Hematopoietic multipotent progenitor cell treated with erythropoietin and hydrocortisone succinate and interleukin-3 and kit ligand, for 4 days (in vitro differentiated cells): ENCODE measurements at places on chromosomes 2 and 18.
A peak's percentile ranks its signal among the peaks of the same experiment; 100 is the strongest.

DNA sequence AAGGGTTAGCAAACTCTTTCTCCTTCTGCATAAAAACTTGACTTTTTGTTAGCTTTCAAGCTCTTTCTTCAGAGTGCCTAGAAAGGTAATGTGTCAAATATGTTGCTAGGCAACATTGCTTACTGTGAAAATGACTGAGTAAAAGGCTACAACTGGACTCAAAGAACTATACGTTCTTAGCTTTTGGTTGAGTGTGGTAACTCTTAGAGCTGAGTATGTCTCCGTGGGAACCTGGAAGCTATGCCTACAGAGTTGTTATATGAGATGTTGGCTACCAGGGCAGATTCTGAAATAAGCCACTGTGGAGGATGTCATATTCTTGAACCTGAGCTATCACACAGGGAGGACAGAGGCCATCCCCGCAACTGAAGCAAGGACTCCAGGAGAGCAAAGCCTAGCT lies 105.5 kb downstream of the ARL6IP6 start:
- DNase-seq, result no peak

DNA sequence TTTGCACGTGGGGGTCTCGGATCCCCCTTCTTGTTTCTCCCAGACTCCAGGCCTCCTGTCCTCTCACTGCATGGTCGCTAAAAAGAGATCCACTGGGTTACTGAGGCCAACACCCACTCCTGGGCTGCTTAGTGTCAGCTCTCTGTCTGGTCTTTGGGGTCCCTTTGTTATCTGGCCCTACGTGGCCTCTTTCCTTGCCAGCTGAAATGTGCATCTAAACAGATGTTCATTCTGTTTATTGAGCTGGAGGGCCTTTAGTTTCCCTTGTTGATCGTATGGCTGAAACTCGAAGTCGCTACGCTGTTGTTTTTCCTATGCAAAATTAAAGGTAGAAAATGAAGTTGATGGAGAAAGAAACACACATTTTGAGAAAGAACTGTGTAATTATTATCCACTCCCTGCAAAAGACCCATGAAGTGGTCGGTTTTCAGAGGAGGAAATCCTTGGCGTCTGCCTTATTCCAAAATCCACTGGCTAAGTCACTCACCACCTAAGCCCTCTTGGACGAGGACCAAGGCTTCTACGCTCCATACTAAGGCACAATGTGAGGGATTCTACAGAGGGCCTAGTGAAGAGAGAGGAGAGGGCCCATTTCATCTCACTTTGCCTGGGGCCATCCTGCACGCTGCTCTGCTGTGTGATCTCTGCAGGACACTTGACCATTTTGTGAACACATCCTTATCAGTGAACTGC lies 105.3 kb downstream of the GLI2 start:
- DNase-seq, result no peak

DNA sequence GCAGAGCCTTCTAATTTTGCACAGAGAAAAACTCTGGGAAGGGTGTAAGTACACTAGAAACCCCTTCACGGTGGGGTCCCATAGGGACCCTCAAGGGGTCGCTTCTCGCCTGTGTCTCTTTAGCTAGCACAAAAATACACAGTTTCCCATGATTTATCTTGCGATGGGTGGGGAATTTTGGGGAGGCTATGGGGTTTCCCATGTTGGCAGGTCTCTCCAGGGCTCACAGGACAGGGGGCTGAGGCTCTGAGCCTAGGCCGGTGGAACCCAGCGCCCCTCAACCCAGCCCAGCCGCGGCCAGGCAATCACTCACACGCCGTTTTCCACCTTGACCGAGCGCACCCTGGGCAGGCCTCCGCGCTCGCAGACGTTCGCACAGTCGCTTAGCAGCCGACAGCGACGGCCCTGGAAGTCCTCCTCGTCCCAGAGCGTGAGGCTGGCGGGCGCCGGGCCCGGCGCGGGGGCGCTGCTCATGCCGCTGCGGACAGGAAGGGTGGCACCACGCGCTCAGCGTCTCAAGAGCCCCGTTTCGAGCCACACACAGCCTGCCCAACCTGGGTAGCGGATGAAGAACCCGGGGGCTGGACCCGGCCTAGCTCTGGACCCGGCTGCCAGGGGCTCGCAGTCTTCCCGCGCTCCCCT lies 398 bp downstream of the CRYBA2 start:
- no peak for DNase-seq

DNA sequence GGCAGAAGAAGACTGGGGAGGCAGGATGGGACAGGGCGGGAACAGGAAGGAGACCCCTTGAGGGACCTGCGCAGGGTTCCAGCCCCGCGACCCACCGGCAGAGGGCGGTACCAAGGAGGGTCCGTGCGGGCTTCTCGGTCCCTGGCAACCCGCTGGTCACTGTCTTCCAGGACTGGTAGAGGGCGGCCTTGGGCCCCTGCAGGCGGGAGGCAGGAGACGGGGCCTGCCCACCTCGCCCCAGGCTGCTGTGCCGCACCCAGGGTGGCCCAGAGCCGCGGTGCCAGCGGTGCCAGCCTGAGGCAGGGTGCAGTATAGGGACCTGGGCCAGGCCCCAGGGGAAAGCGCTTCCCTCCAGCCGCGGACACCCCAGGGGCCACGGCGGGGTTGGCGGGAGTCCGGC lies 34.5 kb downstream of the NEURL3 start:
- peak; percentile 76 for DNase-seq

- DNase-seq, result no peak
Observed at GRCh38 chr2:10547663-10548376, 99.7 kb upstream of the ODC1 start.

- no peak for DNase-seq
Observed at GRCh38 chr2:196241175-196241574, 69.8 kb upstream of the STK17B start.

DNA sequence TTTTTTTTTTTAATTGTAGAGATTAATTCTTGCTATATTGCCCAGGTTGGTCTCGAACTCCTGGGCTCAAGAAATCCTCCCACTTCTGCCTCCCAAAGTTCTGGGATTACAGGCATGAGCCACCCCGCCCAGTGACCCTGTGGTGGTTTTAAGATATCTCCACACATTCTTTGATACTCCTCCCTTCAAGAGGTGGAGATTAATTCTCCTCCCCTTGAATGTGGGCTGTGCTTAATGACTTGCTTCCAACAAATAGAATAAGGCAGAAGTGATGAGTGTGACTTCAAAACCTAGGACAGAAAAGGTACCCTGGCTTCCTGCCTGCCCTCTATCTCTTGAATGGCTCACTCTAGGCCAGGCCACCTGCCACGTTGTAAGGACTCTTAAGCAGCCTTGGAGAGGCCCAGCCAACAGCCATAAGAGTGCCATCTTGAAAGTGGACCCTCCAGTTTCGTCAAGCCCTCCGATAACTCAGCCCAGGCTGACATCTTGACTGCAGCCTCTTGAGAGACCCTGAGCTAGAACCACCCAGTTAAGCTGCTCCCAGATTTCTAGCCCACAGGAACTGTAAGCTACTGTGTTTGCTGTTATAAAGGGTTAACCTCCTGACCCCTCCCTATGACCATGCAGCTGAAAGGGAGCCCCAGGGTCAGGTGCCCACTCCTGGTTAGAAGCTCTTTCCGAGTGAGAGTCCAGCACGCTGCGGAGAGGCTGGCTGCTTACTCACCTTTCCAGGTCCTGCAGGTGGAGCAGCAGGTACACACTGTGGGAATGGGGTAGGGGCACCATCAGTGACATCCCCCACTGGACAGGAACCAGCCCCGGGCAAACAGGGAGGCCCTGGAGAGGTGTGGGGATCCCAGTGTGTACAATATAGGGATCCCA lies 27.6 kb downstream of the MRPL35 start:
- peak; percentile 57 for DNase-seq

DNA sequence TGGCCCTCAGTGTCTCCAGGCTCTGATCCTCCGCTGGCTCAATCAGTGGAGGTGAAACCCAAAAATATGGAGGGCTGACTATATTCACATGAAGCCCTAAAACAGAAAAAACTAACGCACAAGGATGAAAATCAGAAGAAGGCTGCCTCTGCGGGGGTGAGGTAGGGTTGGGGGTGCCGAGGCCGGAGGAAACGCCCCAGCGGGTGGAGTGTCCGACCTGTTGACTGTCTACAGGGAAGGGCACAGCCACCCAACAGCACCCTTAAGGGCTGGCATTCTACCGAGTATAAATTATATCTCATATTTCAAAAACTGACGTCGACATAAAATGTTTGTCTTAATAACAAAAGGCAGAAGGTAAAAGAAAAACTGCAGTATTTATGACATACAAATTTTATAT lies 223.5 kb downstream of the HDAC4 start:
- DNase-seq, result no peak

GRCh38 chr2:16129716-16130540 lies 189.6 kb downstream of the MYCN start:
- no peak for DNase-seq

DNA sequence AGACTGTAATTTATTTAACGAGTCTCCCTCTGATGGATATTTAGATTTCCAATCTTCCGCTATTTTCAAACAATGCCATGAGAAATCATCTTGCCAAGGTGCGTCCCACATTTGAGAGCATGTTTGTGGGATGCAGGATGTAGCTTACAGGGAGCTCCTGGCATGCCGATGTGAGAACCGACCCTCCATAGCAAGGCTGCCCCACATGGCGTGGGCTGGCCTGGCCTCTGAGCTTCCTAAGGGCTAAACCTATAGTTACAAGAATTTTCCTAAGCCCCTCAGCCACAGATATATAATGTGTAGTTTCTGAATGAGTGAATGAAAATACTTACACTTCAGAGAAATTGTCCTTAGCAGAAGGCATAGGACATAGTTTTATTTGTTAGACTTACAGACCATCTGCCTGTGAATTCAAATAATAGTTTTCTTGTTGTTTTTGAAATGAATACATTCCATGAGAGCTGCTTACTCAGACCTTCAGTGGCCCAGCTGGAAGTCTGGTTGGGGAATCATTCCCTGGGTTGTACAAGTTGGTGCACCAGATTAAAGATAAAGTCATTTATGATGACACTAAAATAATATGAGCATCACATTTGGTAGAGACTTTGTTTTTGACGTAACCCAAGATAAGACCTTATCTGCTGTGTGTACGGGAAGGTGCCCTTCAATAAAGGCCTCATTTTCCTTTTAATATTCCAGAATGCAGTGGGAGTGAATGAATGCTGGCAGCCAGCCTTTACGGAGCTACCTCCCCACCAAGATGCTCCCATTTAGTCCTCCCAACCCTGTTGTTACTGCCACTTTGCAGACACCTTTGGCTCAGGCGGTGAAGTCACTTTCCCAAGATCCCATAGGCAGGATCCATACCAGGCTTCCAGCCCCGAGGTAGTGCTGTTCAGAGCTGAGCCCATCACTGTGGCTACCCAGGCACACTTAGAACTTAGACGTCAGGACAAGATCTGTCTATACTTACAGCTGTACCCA lies 107.1 kb downstream of the GLI2 start:
- no peak for DNase-seq
